ENCODE measurements at places on chromosomes 4 and X. TPM values are rescaled to one million over a fixed set of nuclear protein-coding genes. Genes with fewer than 3 reads are reported as not detected.

DNA sequence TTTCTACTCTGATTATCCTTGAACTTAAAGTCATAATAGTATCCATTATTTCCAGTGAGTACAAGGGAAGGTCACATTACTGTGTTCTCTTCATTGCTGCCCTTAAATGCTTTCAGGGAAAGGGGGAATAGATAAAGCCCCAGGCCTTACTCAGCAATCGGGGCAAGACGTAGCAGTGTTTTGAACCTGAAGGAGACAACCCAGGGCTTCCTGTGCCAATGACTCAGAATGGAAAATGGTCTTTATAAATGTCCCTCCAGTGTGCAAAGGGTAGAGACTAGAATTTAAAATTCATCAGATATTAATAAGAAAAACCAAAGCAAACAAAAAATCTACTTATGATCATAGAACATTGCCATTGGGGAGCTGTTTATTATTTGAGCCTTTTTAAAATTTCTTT lies 23.7 kb downstream of the TLR8 start:
- DNase-seq, result no peak

DNA sequence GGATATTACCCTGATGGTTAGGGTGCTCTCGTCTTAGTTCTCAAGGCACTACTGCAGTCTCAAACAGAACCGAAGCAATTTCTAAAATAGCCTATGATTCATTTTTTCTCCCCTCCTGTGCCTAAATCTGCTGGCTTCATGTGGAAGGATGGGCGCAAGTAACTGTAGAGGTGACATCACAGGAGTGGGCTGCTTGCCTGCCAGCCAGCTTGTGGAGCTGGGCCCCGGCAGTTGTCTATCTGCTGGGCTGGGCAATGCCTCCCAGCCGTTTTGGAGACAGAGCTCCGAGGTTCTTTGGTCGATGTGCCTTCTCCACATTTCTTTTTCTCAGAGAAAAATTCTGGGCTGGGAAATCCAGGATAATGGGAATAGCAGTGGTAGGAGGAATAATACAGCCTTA lies 34.3 kb upstream of the CITED1 start:
- DNase-seq, result no peak

GRCh38 chr4:6424425-6424824 lies 48.0 kb downstream of the PPP2R2C start:
- no peak for DNase-seq

DNA sequence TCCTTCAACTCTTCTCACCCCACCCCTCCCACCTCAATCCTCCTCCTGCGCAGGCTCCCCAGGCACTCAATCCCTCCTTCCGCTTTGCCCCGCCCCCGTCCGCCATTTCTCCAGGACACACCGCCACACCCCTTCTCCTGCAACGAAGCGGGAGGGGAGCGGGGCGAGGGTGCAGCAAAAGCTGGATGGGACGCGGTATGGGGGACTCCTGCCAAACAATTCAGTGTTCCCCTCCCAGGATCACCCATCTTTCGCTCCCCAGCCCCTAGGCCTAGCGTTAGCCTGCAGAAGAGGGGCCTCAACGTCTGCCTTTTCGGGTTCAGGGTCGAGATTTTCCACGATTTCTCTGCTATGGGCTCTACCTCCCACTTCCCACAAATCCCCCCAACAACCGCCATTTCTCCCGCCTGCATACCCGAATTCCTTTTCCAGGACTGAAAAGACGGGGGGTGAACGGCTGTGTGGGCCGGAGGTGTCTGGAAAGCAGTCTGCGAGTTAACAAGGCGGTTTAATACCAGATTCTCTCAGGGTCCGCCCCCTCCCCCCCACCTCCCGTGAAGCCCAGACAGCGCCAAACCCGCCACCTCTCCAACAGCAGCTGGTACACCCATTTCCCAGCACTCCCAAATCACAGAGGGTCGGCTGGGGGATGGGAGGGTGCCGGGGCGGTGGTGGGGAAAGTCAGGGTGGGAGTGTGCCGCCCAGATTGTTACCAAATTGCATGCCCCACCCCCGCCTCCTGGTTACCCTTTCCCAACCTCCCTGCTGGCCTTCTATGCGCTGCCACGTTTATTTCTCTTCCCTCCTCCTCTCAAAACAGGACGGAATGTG lies 774 bp downstream of the ARMCX2 start:
- DNase-seq, result peak; percentile 40

GRCh38 chr4:66736606-66737005 lies 808.7 kb downstream of the CENPC start:
- DNase-seq, result no peak

The MAGEB10 gene
- polyA plus RNA-seq, result not detected

The LARP1B gene
- 7.9 TPM for polyA plus RNA-seq

All from IMR-90 (cell line).